Omental fat pad (tissue), 4 donors: ENCODE measurements at places on chromosomes 6 and 20. TPM values are rescaled to one million over a fixed set of nuclear protein-coding genes. Genes with fewer than 3 reads are reported as not detected.

- DNase-seq = no peak
Observed at GRCh38 chr20:4195499-4195898, 180.1 kb upstream of the RNF24 start.

- DNase-seq = no peak
Observed at GRCh38 chr6:119565893-119566292, 216.3 kb upstream of the MAN1A1 start.

DNA sequence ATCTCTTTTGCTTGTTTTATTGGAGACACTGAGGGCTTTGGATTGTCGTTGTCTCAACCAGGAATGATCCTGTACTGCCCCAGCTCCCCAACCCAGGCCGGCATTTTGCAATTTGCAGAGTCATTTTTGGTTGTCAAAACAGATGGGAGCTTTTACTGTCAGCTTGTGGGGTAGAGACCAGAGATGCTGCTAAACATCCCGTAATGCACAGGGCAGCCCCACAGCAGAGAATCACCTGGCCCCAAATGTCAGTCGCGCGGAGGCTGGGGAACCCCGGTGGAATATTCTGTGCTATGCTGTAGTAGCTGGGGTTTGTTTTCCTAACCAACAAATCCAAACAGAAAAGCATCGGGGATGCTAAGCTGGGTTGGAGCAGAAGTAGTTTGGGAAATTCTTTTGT is 99.7 kb downstream of the TSHZ2 start:
- no peak for DNase-seq

DNA sequence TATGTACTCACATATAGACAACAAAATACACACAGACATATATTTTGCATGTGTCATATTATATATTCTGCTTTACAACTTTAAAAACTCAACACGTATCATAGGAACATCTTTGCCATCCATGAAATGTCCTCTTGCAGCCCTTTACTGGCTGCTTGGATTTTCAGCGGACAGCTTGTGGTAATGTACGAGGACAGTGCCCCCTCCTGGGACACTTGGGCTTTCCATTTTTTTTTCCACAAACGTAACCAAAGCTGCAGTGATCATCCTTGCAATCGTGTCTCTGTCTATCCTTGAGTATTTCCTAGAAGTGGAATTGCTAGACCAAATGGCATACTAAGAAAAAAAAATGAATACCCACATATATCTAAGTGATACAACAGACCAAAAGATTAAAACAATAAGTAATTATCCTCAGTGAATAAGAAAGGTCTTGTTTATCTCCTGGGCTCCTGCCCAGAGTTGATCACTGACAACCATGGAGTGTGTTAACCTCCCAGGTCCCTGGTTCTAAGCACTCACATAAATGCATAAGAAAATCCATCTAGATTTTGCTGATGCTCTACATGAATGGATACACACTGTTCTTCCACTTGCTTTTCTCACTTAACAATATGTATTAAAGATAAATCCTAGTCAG is 18.1 kb downstream of the BPI start:
- no peak for DNase-seq

- no peak for DNase-seq
Observed at GRCh38 chr6:35859367-35859766, 54.2 kb downstream of the LHFPL5 start.

The CUL7 gene
- 10.1 TPM for total RNA-seq

The DBNDD2 gene
- total RNA-seq = 22.0 TPM

DNA sequence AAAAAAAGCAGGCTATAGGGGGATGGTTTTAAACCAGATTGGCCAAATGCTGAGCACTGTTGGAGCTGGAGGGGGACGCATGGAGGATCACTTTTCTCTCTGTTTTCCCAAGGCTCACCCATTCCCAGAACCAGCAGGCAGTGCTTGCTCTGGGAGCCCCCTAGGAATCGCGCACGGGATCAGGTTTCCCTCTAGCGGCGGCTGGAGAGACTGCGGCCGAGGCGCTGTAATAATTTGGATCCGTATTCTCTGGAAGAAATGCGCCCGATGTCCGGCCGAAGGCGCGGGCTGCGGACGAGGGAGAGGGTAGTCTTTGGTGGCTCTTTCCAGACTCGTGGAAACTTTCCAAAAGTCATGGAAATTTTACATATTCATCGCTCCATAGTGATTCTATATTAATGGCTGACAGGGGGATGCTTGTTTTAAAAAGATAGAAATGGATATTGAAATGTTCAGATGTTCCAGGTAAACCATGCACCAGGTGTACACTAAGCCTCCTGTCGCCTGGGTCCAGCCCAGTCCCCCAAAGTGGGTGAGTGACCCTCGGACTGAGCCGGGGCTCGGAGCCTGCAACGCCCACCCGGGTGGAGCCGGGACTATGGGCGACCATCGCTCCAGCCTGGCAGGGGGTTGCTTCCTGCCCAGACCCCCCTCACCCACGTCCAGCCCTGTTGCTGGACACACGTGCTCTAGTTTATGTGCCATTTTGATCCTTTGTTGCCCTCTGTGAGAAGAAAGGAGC is 78.7 kb upstream of the PHACTR3 start:
- no peak for DNase-seq

- DNase-seq = no peak
Observed at GRCh38 chr20:53865901-53866793, 204.2 kb downstream of the BCAS1 start.

The BCKDHB gene
- 18.4 TPM for total RNA-seq

The HLA-DMA gene
- 43.8 TPM for total RNA-seq

- no peak for DNase-seq
Observed at GRCh38 chr20:57043091-57043490, 223.3 kb downstream of the BMP7 start.

The PAK5 gene
- not detected for total RNA-seq

The ENPP5 gene
- total RNA-seq = 0.32 TPM

The CALHM4 gene
- not detected for total RNA-seq

DNA sequence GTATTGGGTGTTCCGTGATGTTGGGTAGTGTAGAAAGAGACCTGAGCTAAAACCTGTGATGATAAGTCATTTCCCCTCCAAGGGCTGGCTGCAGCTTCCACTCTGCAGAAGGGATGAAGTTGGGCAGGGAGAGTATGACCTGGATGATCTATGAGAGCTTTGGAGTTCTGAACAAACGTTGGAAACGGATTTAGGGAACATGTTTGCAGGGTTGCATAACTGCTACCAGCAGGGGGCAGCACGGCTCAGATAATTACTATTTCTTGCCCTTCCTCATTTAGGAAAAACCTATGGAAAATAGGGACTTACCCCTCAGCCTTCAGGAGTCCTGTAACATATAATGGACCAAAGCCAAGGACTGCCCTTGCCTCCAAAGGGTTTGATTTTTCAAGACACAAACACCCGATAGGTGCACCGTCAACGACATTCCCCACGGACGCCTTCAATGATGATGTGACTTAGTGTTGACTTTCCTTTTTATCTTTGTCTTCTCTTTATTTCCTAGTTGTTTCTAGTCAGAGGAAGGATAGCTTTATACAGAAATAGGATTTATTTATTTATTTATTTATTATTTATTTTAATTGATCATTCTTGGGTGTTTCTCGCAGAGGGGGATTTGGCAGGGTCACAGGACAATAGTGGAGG is 164.9 kb upstream of the SASH1 start:
- DNase-seq = peak; percentile 86

DNA sequence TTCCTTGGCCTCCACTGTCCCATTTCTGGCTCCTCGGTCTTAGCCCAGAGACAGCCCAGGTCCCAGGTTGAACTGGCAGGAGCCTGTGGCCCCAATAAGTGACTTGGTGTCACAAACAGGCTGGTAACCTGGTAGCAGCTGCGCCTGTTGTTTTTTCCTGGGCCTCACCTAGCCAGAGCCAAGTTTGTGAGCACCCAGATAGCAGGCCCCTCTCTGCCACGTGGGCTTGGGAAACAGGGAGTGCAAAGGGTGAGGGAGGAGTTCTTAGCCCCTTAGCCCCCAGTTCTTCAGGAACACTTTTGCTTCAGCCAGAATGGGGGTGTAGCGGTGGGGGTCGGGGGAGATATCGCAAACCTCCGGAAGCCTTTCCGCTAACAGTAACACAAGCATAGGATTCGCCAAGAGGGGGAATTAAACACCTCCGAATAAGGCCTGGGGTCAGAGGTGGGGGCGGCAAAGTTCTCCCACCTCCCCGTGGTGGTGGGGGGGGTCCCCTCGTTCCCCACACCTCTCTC is 760 bp downstream of the C6orf132 start:
- no peak for DNase-seq

DNA sequence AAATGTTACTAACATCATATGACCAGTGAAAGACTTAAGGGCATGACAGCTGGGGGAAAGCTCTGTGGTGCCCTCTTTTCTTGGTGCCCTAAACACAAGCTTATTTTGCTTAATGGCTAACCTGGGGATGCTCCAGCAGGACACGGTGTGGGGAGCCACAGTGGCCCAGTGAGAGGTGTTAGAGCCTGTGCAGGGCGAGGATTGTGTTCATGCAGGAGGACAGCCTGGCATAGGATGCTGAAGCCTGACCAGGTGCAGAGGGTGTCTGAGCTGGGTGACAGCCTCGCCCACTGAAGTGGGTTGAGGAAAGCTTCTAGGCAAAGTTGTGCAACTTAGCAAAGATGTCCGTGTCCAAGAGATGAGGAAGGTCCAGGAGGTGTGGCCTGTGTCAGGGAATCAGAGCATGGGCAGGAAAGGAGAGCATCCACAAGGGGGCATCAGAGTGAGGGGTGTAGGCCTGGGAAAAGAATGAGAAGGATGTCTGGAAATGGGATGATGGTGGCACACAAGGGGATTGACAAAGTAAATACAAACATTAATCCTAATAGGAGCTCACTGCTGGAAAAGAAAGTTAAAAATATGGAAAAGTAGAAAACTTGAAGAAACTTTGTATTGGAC is 33.9 kb downstream of the SLC17A4 start:
- no peak for DNase-seq

DNA sequence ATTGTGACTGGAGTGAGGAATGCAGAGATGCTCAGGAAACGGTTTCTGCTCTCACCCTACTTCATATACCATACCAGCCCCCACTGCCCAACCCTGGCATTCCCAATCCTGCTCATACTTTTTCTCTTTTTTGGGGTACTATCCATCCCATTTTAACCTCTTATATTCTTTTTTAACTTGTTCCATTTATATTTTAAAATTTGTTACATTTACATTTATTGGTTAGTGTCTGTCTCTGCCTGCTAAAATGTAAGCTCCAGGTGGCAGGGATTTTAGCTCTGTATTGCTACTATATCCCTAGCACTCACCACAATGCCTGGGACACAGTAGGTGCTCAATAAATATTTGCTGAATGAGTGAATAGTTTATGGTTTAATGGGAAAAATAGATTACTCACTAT is 8.1 kb downstream of the FERMT1 start:
- DNase-seq = no peak

DNA sequence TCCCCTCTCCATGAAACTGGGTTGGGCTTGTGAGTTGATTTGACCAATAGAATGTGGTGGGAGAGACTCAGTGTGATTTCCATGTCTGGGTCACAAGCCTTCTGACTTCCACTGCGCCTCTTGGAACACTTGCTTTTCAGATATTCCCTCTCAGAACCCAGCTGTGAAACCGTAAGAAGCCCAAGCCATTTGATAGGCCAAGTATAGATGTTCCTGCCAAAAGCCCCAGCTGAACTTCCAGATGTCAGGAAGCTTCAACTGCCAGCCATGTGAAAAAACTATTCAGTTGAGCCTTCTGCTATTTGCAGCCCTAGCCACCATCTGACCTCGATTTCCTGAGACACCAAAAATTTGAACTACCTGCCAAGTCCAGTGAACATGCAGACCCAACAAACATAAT is 387.8 kb upstream of the GJE1 start:
- no peak for DNase-seq

DNA sequence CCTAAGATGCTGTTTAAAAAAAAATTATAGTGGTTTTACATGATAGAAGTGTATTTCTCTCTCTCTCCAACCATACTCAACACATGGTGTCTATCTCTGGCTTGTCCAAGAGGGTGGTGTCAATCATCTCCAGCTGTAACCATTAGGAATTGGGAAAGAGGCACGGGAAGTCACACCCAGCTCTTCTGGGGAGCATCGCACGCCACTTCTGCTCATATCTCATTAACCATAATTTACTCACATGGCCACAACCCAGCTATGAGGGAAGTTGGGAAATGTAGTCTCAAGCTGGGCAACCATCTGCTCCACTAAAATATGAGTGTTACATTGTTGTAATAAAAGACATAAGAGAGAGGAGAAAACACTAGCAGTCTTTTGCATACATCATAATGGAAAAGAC is 30.4 kb upstream of the TSHZ2 start:
- DNase-seq = no peak

DNA sequence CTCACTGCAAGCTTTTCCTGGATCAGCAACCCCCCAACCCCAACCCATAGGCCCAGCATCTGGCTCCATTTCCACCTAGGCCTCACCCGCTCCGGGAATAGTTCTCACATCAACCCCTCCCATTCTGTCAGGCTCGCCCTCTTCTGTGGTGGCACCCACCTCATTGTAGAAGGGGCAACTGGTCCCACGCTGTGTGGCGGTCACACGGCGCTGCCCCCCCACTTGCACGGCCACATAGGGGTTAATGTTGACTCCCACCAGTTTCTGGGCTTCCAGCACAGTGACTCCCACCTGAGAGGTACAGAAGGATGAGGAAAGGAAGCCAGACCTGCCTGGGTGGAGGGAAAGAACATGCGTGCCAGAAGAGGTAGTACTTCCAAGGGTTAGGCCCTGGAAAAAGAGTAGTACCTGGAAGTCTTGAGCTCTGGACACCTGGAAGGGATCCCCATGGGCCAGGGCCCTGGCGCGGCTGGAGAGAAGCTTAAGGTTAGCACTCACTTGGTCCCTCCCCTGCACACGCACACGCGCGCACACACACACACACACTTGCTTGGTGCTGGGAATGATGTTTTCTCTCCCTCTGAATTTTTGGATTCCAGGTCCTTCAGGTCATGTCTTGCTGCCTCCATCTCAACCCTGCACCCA is 12.7 kb upstream of the SPAG4 start:
- DNase-seq = no peak

DNA sequence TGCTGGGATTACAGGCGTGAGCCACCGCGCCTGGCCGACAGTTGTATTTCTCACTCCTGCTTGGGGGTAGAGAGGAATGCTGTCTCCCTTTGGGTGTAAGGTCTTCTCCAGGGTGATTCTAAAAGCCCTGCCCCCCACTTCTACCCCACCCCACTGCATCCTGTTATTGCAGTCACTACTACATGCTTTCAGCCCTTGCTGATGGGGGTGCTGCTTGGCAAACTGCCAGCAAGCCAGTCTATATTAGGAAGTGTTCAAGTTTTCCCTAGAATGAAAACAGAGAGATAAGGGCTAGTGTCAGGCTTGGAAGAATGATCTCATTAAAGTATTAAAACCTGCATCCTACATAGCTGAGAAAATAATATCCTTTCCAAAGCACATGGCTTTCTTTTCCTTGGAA is 31.3 kb downstream of the TTI1 start:
- DNase-seq = no peak

DNA sequence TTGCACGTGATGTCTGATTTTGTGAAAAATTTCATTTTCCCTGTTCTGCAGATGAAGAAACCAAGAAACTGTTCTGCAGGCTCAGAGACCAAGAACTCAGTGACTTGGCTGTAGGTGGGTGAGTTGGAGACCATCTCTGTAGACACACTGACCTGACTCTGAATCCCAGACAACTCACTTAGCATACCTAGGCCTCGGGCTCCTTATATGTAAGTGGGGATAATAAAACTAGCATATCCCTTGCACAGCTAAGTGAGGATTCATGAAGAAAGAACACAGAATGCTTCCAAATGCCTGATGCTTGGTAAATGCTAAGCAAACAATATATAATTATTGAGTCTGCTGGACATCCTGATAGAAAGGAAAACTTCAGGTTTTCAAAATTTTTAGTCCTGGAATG is 70.8 kb downstream of the B3GAT2 start:
- DNase-seq = no peak
